ENCODE measurements at places on chromosomes 1 and 21.

DNA sequence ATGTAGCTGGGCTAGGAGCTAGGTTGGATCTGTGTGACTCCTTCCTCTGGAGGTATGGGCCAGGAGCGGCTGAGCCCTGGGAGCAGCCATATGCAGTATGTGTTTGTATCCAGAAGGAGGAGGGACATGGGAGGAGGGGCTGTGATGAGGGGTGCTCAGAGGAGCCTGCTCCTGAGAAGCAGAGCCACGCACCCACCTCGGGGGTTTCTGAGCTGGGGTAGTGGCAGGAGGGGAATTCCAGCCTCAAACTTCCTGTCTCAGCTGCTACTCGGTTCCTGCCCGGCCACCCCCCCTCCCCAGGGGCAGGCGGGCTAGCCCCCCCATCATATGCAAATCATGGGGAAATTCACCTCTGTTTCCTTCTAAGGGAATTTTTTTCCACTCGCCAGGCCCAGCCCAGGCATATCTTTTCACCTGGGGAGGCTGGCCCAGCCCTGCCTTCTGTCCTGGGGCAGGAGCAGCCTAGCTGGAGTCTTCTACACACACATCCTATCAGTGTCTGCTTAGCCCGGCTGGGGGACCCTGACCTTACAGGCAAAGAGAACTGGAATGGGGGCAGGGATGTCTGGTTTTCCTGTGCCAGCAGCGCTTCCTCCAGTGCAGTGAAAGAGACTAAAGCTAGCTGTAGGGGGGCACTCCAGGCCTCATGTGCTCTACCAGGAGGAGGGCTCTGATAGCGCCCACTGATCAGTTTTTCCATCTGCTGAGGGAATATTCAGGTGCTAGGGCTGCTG, 3.0 kb downstream of the ZC3H12A start:
- DNase-seq, result no peak

DNA sequence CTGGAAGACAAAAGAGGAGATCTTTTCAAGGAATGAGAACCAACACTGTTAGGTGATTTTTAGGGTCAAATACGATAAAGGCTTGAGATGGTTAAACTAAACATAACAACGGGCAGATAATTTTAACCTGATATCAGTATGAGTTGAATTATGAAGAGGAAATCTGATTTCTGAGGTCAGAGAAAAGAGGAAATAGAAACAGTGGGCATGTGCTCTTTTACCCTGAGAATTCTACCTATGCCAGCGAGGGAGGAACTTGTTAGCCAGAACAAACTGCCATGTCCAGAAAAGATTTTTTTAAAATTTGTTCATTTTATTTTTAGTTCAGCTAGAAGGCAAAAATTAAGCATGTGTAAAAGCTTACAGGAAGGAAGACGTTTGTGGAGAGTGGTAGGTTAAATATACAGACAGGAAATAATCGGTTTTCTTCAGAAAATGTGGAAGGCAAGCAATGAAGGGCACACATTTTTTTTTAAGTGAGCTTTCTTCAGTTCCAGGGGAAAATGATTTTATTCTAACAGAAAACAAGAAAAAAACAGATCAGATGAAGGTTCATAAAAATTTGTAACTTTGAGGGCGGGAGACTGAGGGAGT, 1745.3 kb downstream of the MRPL39 start:
- no peak for DNase-seq

- DNase-seq, result no peak
These were observed 597.8 kb downstream of the KIF26B start for GRCh38 chr1:245752561-245752960.

DNA sequence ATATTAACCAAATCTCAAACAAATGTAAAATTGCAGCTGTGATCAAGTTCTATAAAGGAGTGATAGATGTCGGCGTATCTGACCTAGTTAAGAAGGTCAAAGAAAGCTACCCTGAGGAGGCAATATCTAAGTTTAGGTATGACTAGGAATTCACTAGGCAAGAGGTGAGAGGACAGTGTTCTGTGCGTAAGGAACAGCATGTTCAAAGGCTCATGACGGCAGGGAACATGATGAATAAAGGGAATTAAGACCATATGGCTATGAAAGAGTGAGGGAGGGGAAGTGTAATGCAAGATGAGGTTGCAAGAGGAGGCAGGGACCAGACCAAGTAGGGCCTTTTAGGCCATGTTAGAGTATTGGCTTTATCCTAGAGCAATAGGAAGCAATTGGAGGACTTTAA, 8.6 kb downstream of the LIX1L start:
- DNase-seq, result no peak

DNA sequence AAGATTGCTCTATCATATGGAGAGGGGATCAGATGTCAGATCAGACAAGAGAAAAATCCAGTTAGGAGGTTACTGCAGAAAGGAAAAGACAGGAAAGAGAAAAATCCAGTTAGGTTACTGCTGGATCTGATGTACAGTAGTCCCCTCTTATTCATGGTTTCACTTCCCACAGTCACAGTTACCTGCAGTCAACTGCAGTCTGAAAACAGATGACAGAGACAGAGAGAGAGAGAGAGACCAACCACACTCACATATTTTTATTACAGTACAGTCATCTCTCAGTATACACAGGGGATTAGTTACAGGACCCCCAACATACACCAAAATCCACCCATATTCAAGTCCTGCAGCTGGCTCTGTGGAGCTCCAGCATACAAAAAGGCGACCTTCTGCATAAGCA, 29.3 kb downstream of the NUP133 start:
- no peak for DNase-seq

- no peak for DNase-seq
These were observed 86.7 kb upstream of the C1orf174 start for GRCh38 chr1:3986686-3987218.

- DNase-seq, result no peak
These were observed 122.5 kb downstream of the ELAVL4 start for GRCh38 chr1:50231209-50231608.

GRCh38 chr1:17304151-17304825, 3.7 kb upstream of the PADI4 start:
- no peak for DNase-seq

DNA sequence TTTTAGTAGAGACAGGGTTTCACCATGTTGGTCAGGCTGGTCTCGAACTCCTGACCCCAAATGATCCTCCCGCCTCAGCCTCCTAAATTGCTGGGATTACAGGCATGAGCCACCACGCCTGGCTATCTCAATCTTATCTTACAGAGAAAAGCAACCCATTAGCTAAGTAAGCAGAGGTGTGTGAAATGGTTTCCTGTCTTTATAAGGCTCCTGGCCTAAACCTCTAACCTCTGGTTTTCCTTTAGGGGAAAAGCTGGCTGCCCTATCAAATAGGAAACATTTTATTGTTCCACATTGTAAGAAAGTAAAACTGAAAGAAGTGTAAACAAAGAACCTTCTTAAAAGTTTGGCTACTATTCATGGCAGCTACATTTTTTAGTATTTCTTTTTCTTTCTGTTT, 78.3 kb upstream of the MORC3 start:
- no peak for DNase-seq

- no peak for DNase-seq
These were observed 255.0 kb upstream of the SNX7 start for GRCh38 chr1:98406352-98407088.

DNA sequence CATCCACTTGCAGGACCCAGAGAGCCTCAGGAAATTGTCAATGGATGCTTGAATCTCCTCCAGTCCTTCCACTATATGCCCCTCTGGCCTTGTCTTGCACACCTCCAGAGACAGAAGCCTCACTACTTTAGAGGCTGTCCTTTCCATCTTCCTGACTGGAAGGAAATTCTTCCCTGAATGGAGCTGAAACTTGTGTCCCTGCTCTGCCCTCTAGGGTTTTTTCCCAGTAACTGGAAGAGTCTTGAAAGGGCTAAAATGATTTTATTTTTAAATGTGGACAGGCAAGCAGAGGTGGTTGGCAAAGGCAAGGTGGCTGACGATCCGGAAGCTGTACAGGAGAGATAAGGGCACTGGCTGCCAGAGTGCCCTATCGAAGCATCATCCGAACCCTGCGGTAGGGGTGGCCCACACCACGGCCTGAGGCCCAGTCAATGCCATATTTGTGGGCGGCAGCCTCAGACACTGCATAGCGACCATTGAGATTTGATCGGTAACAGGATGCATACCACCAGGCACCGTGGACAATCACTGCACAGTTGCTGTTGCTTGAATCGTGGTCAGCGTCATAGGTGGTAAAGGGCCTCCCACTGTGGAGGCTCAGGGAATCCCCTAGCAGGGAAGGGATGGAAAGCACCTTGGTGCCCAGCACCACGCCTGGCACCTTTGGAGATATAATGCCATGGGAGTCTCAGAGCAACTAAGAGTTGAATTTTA, 2.3 kb upstream of the MAP3K6 start:
- no peak for DNase-seq

- no peak for DNase-seq
These were observed 119.8 kb upstream of the IRF2BP2 start for GRCh38 chr1:234729561-234730474.

DNA sequence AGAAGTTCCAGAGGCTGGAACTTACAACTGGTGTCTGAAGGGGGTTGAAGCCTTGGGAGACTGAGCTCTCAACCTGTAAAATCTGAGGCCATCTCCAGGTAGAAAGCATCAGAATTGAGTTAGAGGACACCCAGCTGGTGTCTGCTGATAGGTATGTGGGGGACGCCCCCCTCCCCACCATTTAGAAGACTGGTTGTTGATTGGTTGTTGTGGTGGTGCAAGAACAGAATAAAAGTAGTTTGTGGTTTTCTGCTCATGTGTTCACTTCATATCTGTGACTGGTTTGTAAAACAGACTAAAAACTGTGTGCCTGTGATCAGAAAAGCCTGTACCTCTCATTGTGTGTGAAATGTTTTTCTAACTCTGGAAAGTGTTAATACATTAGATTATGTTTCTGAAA, 33.2 kb upstream of the PDE4B start:
- DNase-seq, result no peak

- DNase-seq, result no peak
These were observed 97.4 kb downstream of the FAM78B start for GRCh38 chr1:166069390-166069789.

- DNase-seq, result no peak
These were observed 4.6 kb downstream of the BECN2 start for GRCh38 chr1:241962153-241962552.

- no peak for DNase-seq
These were observed 8.0 kb downstream of the LMO4 start for GRCh38 chr1:87336623-87337067.

GRCh38 chr1:212455803-212456528, 23.2 kb downstream of the NENF start:
- DNase-seq, result peak; percentile 44

GRCh38 chr21:32094804-32095203, 184.0 kb downstream of the MIS18A start:
- no peak for DNase-seq

- DNase-seq, result no peak
These were observed 35.0 kb downstream of the UROD start for GRCh38 chr1:45047032-45047431.

GRCh38 chr1:58785442-58786058, 1.7 kb upstream of the JUN start:
- peak; percentile 53 for DNase-seq

GRCh38 chr1:247487057-247487456, 29.2 kb upstream of the OR2B11 start:
- no peak for DNase-seq

DNA sequence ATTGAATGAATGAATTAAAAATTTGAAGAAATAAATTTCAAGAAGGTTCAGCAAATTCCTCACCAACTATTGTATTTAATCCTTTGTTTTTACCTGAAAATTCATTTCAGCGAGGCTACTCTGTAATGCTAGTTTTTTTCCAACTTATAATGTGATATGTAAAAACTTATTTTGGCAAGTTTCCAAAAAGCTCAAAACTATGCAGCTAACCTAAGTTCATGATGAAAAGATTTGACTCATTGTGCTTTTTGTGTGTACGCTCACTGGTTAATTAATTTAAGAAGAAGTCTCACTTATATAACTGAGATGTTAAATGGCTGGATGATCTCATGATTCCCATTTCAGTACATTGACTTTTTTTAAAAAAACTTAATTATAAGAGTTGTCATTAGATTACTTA, 196.0 kb upstream of the SAMSN1 start:
- no peak for DNase-seq

GRCh38 chr1:58857680-58858673, 74.1 kb upstream of the JUN start:
- DNase-seq, result no peak

DNA sequence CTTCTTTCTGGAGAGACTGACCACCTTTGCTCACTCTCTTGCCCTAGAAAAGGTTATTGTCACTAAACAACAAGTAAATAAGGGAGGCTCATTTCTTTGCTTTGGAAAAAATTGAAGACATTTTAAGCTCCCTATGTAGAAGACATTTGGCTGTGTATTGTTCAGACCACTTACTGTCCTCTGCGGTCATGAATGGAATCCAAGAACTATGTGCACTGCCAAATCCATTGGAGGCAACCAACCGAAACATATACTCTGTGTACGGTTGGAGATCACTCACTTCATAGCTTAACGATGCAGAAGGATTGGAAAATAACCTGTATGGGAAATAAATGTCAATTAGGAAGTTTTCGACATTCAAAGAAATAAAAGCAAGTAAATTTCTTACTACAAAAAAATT, 332.8 kb downstream of the KCTD3 start:
- no peak for DNase-seq

DNA sequence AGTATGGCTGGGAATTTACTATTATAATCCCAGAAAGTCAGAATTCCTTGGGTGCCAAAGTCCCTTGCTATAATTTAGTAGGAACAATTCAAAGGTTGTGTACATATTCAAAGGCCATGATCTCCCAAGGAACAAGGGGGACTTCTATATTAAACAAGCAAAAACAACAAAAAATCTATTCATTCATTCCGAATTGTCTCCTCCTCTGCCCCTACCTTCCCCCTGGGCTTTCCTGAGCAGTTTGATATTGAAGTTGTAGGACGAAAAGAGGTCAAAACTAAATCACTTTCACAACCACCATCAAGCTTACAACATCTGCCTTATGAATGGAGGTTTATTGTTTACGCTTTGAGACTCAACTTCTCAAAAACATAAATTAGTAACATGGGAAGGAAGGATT, 35.3 kb upstream of the SOD1 start:
- no peak for DNase-seq

- no peak for DNase-seq
These were observed 1.0 kb downstream of the OR10K2 start for GRCh38 chr1:158425027-158425426.

GRCh38 chr1:238171985-238172384, 281.3 kb upstream of the ZP4 start:
- no peak for DNase-seq

GRCh38 chr1:35850051-35850450, 33.0 kb upstream of the AGO1 start:
- no peak for DNase-seq

- no peak for DNase-seq
These were observed 3.2 kb upstream of the CCNL2 start for GRCh38 chr1:1402072-1402900.

GRCh38 chr1:26145041-26145959, 13.6 kb upstream of the FAM110D start:
- DNase-seq, result peak; percentile 92

GRCh38 chr1:150513351-150513791, 2.2 kb upstream of the FALEC start:
- DNase-seq, result no peak
